ENCODE measurements at places on chromosomes 11 and 22.

DNA sequence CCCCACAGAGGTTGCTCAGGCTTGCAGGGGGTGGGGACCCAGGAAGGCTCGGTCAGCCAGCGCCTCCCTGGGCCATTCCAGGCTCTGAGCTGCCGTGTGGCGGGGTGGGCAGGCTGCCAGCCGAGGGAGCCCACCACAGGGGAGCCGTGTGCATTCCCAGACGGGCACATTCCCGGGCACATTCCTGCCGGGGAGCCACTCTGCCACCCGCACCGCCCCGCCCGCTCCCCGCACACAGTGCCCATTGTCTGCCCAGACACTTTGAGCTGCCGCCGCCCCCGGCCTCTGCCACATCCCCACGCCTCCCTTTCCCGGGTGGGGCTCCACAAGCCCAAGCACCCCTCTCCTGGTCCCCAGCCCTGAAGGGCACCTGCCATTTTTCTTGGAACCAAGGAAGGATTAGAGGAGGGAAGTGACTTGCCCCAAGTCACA lies 27.4 kb downstream of the RPL3 start:
- no peak for DNase-seq

- no peak for DNase-seq
Measured at GRCh38 chr22:48740731-48741405, 1086.8 kb downstream of the BRD1 start.

GRCh38 chr11:100925935-100926334 lies 203.7 kb downstream of the PGR start:
- DNase-seq, result peak; percentile 85

DNA sequence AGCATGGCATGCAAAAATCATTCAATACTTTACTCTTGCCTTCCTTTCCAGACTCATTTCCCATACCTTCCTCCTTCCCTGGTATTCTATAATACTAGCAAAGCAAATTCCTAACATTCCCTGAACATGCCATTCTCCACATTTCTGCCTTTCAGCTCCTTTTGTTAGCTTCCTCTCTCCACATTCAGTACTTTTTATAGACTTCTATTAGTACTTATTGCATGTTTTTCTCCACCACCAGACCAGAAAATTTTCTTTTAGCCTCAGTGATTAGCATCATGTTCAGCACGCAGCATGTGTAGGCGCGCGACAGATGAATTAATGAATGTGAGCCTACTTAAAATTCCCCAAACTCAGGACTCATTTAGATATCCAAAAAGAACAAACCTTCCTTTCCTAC lies 935.3 kb downstream of the DLG2 start:
- no peak for DNase-seq

DNA sequence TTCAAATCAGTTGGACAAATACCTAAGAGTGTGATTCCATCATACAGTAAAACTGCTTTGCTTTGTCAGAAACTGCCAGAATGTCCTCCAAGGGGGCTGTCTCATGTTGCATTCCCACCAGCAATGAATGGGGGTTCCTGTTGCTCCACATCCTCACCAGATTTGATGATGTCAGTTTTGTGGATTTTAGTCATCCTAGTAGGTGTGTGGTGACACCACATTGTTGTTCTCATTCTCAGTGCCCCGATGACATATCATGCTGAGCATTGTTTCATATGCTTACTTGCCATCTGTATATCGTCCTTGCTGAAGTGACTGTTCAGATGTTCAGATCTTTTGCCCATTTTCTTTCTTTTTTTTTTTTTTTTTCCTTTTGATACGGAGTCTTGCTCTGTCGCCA lies 37.0 kb downstream of the CDPF1 start:
- DNase-seq, result peak; percentile 20

GRCh38 chr22:27022274-27022895 lies 365.0 kb downstream of the MIAT start:
- no peak for DNase-seq

Data from HT1080 (cell line).